ENCODE measurements at places on chromosomes 13 and 19. TPM values are rescaled to one million over a fixed set of nuclear protein-coding genes. Genes with fewer than 3 reads are reported as not detected.
A peak's percentile ranks its signal among the peaks of the same experiment; 100 is the strongest.

Gene SELENOV
- not detected for polyA plus RNA-seq

- DNase-seq: no peak
Observed at GRCh38 chr13:21011378-21011777, 50.0 kb downstream of the LATS2 start.

GRCh38 chr13:65378943-65379519 lies 1851.1 kb downstream of the PCDH9 start:
- DNase-seq: no peak

- DNase-seq: no peak
Observed at GRCh38 chr13:25803641-25804040, 248.2 kb downstream of the SHISA2 start.

GRCh38 chr13:107568181-107568580 lies 647.2 kb downstream of the LIG4 start:
- DNase-seq: no peak

DNA sequence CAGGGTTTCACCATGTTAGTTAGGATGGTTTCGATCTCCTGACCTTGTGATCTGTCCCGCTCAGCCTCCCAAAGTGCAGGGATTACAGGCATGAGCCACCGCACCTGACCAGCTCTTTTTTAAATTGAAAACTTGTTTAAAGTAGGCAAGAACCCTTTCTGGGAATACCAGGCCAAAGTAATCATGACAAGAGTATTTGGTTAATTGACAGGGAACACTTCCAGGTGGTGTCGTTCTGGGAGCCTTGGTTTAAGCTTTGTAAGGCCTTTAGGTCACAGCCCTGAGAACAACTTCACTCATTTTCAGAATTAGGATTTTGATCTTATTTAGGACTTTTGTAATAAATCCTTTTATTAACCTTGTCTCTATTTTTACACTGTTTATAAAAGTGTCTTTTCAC lies 115.2 kb downstream of the LMO7 start:
- DNase-seq: no peak

DNA sequence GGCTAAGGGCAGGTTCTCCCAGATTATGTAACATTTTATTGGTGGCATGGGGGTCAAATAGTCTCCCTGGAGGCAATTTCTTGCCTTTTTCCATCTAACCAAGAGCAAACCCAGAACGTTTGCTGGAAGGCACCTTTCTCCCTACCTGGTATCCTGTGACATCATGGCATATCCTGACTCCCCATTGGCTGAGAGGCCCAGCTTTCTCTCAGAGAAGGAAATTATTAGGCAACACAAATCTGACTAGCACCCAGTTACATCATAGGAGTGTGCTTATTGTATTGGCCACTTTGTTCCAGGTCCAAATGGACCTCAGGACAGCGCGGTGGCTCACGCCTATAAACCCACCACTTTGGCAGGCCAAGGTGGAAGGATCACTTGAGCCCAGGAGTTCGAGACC lies 13.0 kb downstream of the NTN5 start:
- no peak for DNase-seq

Gene LILRB2
- polyA plus RNA-seq: 1.9 TPM

- DNase-seq: no peak
Observed at GRCh38 chr13:48592688-48593049, 59.8 kb upstream of the RCBTB2 start.

DNA sequence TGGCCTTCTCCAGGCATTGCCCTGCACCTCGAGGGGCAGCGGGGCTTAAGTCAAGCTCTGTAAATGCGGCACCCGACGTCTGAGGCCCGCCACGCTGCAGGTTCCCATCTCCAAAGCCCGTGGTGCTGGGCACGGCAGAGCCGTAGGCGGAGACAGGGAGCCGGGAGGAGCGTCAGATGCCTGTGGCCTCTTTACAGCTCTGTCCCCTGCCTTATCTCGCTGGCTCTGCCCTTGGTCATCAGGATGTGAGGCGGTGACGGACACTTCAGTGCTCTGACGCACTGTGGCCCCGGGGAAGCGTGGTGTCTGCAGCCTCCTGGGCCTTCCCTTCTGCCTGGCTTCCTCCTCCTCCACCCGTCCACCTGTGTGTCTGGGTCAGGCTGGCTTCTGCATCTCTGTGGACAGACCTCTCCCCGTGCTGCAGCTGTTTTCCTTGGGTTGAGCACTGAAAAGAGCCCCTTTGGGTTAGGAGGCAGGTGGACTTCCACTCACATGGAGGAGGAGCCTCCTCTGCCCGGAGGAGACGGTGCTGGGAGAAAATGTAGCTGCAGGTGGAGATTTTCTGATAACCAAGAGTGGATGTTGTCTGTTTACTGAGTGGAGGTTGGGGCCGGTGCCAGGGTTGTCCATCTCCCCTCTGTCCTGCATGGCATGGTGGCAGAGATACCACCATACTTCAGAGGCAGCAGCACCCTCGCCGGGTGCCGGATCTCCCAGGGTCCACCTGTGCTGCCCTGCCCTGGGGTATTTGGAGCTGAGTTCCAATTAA lies 14.6 kb downstream of the MCF2L start:
- peak; percentile 63 for DNase-seq

- no peak for DNase-seq
Observed at GRCh38 chr13:27918918-27919658, 712 bp upstream of the PDX1 start.
